ENCODE measurements at places on chromosomes 5 and 9.

- DNase-seq, result no peak
These were observed 46.4 kb upstream of the ABCA1 start for GRCh38 chr9:104974053-104974962.

- DNase-seq, result no peak
These were observed 543 bp upstream of the ANKRD33B start for GRCh38 chr5:10563110-10563944.

DNA sequence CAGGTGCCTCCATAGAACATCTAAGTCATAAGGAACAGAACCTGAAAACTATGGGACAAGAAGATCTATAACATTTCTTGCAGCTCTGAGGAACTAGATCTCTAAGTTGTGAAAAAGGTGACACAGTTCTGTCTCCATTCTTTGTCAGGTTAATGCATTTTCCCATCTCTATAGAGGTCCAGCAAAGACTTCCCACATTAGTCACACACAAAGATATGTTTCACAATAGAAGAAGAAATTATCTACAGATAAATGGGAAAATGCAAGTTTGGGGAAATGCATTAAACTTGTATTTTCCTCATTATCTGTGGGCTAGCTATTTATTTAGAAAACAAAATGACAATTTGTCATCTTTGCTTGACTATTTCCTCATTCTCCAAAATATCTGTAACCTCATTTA, 458.6 kb upstream of the PAPPA start:
- no peak for DNase-seq

DNA sequence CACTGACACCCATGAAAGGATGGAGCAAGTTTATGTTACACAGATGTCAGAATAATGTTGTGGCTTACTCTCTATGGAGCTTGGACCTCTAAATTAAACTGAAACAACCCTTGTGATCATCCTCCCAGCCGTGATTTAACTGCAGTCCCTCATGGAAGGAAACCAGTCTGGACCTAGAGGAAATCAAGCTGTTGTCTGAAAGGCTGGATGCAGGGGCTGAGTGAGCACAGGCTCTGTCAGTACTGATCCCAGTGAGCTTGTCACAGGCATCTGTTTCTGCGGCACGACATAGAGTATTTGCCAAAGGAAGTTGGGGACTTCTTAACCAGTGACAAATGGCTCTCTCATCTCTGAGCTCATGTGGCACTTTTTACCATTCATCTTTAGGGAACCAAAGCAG, 282.9 kb upstream of the MAP3K1 start:
- no peak for DNase-seq

- peak; percentile 76 for DNase-seq
These were observed 49.9 kb downstream of the SHB start for GRCh38 chr9:38018958-38019602.

DNA sequence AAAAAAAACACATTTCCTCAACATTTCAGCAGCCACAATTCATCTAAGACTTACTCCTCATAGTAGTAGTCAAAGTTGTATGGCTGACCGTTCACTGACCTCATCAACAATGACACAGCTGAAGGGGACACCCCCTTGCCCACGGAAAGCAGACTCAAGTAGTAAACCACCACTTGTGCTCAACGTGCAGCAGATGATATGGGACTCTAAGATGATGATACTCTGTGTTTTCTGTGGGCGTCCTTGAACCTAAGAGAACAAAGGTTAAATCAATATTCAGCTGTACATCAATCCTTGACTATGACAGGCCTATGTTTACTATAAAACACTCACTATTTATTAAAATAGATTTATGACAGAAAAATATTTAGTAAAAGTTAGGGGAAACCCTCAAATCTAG, 71.6 kb downstream of the SETX start:
- DNase-seq, result no peak

GRCh38 chr9:89422151-89422975, 75.5 kb downstream of the SEMA4D start:
- peak; percentile 12 for DNase-seq

GRCh38 chr5:31911291-31912265, 262.5 kb downstream of the GOLPH3 start:
- DNase-seq, result no peak

GRCh38 chr5:150318613-150319483, 16.1 kb upstream of the ARSI start:
- no peak for DNase-seq

DNA sequence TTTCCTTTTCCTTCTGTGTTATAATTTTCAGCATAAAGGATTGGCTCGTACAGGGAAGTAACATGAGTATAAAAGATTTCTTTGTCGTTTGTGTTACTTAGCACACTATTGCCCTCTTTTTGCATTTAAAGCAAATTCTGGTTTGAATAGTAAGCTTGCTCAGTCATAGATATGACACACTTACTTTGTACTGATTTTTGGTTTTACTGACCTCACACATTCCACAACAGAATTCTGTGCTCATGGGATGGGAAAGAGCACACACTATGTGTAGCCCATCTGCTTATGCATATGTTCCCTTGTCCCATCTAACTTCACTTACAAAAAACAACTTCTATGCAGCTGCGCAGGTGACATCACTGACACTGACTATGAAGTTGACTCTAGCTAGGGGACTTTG, 111.9 kb upstream of the MTAP start:
- DNase-seq, result peak; percentile 34

GRCh38 chr9:99660191-99660636, 161.5 kb upstream of the NR4A3 start:
- no peak for DNase-seq

DNA sequence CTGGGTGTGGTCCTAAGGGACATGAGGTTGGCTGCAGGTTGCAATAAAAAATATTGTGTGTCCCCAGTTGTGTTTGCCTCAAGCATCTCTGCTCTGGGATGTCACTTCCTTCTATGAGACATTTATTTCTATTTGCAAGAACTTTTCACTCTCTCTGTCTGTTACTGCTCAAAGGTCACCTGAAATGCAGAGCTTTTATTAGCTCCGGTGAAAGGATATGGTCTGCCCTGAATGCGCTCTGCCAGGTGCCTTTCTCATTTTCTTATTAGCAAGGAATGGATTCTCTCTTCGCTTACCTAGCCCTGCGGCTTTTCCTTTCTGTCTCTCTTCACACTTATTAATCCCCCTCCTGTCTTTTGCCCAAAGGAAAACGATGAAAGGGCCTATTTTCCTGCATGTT, 526.1 kb downstream of the TMEM38B start:
- no peak for DNase-seq

- DNase-seq, result no peak
These were observed 29.3 kb downstream of the ZDHHC11 start for GRCh38 chr5:821504-821903.

GRCh38 chr5:62299600-62299999, 6.4 kb upstream of the KIF2A start:
- no peak for DNase-seq

DNA sequence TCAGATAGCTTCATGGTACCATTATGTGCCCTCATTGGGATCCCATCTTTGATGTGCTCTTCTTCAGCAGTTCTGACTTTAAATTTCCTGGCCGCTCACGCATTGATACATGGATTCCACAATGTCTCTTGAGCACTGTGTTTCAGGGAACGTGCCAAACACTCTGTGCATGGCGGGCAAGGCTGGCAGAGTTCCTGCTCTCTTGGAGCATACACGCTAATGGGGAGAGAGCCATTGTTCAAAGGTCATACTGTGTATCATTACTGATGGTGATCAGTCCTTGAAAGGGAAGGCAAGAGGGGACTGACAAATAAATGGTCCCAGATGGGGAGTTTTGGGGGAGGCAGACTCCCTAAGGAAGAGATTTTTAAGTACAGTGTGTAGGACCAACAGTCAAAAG, 52.3 kb downstream of the AMBP start:
- no peak for DNase-seq

DNA sequence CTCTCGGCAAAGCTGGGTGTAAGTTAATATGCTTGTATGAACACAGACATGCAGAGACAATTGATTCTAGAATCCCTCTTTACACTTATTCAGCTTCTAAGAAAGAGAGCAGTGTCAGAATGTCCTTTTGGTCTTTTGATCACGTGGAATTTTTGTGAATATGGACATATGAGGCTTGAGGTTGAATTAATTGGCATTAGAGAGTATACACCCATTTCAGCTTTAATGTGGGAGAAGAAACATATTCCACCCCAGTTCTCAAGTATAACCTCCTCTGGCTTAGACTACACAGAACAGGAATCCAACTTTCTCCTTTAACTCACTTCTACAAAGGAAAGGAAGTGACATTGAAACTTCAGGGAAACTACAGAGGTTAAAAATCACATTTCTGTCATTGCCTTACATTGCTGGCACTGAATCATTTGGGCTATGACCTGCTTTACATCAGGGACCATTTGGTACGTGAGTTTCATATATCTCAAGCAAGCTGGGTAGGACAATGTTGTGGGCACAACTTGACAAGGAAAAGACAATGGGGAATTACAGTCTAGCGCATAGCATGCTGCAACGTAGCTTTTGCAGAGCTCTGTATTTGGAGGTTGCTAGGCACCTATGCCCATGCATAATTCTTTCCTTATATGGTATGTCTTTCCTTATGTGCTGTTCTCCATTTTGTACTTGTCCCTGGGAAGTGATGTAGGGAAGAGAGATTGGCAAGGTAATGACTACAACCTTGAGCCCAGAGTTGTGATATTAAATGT, 19.5 kb downstream of the DAB2 start:
- DNase-seq, result no peak

DNA sequence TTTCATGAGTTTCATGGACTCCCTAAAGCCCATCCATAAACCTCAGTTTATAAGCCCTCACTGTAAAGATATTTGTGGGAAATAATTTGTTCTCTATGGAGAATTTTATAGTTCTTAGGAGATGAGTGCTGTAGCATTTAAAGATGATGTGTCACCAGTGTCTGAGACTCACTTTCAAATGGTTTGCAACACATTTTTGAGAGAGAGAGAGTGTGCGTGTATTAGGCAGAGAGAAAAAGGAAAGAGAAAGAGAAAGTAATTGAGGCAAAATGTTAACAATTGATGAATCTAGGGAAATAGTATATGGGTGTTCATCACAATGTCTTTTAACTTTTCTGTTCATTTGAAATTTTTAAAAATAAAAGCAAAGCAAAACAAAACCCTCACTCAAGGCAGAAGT, 479.0 kb downstream of the ZSWIM6 start:
- DNase-seq, result no peak

GRCh38 chr5:179427032-179427675, 81.9 kb upstream of the ADAMTS2 start:
- no peak for DNase-seq

- DNase-seq, result no peak
These were observed 97.3 kb downstream of the OXCT1 start for GRCh38 chr5:41772785-41773442.

DNA sequence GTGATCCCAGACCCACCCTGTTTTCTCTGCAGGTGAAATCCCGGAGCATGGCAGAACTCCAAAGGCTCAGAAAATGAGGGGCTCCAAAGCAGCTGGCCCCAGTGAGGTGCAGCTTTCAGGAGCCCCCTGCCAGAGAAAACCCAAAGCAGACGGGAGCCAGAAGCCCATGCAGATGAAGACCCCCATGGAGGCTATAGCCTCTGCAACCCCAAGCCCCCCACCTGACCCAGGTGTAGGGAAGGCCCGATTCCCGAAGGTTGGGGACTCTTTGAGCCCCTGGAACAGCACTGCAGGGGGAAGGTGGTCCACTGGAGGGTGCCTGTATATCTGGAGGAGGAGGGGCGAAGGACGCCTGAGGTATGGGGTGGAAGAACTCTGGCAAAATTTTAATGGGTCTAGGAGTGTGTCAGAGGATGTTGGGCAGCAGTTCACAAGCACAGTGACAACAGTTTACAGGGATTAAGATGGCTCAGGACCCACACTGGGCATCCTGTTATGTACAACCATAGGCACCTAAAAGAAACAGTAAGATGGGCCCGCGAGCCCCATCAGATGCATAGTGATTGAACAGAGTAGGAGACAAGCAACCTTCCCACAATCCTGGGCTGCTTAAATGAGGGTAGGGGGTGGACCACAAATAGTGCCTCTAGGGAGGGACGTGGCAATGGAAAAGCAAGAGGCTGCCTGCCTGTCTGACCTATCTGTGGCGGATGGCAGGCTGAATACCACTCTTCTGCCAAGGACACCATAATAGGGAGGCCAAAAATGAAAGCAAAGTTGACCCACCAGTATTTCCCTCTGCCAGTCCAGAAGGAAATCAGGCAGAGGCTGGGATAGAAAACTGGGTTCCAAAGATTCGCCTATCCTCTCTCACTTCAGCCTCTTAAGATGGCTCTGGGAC, 16.4 kb upstream of the ANXA6 start:
- DNase-seq, result no peak

- DNase-seq, result no peak
These were observed 12.8 kb upstream of the NDFIP1 start for GRCh38 chr5:142095651-142096330.

DNA sequence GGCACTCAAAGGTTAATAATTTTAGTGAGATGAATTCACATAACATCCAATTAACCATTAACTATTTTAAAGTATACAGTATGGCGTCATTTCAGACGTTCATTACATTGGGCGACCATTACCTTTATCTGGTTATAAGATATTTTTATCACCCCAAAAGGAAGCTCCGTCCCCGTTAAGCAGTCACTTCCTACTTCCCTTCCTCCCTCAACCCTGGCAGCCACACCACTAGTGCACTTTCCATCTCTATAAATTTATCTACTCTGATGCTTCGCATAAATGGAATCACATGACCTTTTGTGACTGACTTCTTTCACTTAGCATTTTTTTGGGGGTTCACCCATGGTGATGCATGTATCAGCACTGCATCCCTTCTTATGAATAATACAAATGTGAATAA, 168.3 kb upstream of the PUM3 start:
- no peak for DNase-seq

DNA sequence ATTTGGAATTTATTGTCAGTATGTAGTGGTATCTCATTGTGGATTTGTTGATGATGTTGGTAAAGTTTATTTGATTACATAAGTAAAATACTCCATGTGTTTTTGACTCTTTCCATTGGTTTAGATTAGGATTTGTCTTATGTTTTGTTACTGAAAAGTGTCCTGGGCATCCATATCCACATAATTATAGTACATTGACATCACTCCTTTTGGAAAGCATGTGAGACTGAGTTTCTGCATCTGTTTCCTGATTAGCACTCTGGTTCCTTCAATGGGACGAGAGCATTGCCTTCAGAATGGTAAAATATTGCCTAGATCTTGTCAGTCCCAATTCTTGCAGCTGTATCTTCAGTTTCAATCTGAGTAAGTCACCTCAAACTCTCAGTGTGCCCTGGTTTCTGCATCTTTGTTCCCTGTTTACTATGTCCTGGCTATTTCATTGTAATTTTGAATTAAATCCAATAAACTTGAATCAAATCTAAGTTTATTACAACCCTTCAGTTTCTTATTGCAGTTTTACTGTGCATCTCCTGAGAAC, 128.1 kb downstream of the FBXO38 start:
- no peak for DNase-seq

DNA sequence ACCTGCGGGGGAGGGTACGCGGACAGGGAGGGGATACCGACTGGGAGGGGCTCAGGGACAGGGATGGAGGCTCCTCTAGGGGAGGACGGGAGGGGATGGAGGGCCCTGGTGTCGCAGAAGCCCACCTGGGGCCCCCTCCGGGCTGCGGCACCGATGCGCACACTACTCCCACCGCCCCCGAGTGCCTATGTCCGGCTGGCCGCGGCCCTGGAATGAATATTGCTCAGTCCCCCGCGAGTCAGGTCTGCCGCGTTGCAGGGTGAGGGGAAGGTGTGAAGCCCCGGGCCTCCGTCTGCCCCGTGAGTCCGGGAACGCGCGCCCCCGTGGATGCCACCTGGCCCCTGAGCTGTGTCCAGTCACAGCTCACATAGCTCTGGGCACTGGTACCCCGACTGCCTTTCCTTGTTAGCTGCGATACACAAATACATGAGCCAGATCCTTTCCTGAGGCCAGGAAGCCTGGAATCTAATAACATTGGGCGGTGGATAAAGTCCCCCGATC, 44.5 kb upstream of the PRSS3 start:
- no peak for DNase-seq

GRCh38 chr9:23821375-23822181, 4.5 kb downstream of the ELAVL2 start:
- no peak for DNase-seq

Data from HFFc6 (cell line).